Activated CD4-positive, alpha-beta T cell treated with anti-CD3 and anti-CD28 coated beads for 36 hours (primary cell): ENCODE measurements at places on chromosomes 1 and 21.

- DNase-seq, result no peak
These were observed 37.9 kb upstream of the MPZL1 start for GRCh38 chr1:167683641-167684502.

- no peak for DNase-seq
These were observed 37.1 kb upstream of the ANGPTL7 start for GRCh38 chr1:11151826-11152612.

GRCh38 chr1:235736263-235736662 is 86.7 kb upstream of the GNG4 start:
- DNase-seq, result no peak

DNA sequence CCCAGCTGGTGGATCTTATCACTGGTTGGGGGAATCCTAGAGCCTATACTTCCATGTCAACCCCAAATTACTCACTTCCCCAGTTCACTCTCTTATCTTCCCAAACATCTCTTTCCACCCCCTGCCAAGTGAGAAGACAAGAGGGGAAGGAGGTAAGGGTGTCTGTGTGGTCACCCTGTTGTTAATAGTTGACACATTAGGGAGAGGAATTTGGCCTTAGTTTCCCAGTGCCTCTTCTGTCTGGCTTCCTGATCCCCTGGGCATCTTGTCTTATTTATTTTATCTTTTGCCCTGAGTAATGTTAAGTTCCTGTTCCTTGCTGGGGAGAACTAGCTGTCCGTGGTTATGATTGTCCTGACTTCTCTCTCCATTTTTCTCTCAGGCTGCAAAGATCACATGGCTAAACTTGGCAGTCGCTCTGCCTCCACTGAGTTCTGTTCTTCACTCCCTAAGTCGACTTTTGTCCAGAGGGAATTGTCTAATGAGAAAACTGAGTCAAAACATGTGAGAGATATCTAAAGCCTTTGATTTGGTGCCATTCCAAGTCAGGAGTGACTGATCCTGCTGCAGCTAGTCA is 157.1 kb upstream of the SYT6 start:
- no peak for DNase-seq

DNA sequence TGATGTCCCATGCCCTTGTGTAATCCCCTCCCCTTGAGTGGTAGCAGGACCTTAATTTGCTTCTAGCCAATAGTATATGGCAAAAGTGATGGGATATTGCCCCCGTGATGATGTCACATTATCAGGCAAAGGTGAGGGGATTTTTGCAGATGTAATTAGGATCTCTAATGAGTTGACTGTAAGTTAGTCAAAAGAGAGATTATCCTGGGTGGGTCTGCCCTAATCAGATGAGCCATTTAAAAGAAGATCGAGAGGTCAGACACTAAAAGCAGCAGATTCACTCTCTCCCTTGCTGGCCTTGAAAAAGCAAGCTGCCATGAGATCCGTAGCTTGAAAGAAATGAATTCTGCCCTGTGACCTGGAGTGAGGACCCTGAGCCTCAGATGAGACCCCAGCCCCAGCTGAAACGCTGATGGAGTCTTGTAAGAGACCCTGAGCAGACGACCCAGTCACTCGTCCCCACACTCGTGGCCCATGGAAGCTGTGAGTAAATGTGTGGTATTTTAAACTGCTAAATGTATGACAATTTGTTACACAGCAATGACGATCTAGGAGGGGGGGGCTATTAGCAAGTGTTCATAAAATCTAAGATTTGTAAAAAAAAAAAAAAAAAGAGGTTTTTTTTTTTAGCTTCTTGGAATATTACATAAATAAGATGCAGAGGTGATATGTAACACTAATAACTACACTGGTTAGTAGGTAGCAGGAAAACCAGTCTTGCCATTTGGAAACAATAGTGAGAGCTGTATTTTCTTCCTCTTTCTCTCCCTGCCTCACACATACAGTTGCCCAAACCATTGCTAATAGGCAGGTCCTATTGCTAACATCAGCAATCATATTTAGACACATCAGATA is 50.3 kb upstream of the TARBP1 start:
- DNase-seq, result no peak

DNA sequence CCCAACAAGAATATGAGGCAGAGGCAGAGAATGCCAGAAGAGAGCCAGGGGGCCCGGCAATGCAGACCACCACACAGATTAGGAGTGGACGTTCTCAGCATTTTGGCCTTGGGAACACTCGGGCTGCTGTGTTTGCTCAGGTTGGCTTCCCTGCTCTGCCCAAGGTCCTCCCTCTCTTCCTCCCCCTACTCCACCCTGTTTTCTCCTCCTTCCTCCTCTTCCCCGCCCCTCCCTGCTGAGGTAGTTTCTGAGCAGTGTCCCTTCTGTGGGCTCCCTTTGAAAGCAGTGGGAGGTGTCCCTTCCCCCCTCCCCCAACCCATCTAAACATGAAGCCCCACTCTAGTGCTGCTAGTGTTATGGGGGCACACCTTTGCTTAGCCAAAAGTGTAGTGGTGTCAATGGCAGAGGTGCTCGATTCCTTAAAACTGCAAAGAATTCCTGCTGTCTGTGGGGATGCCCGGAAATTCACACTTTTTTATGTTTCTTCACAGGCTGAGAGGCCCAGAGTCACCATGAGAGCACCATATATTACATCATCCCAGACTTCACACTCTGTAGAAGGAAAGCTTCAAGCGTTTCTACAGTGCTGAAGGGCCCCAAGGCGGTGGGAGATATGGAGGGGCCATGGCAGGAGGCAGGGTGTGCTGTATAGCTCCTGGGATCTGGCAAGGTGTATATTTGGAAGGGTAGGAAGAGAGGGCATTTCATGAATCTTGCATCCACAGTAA is at the start of gene HHIPL2:
TSS of gene HHIPL2 (minus strand) at position 161 of the 728 bp plus-strand sequence. CDS start at position 101, 60 bp downstream.
- no peak for DNase-seq
